Endodermal cell (in vitro differentiated cells): ENCODE measurements at places on chromosomes 4 and X.

GRCh38 chr4:113678641-113679040 lies 82.9 kb downstream of the CAMK2D start:
- DNase-seq: no peak

- peak; percentile 81 for DNase-seq
Observed at GRCh38 chr4:3452376-3452775, 10.6 kb downstream of the HGFAC start.

DNA sequence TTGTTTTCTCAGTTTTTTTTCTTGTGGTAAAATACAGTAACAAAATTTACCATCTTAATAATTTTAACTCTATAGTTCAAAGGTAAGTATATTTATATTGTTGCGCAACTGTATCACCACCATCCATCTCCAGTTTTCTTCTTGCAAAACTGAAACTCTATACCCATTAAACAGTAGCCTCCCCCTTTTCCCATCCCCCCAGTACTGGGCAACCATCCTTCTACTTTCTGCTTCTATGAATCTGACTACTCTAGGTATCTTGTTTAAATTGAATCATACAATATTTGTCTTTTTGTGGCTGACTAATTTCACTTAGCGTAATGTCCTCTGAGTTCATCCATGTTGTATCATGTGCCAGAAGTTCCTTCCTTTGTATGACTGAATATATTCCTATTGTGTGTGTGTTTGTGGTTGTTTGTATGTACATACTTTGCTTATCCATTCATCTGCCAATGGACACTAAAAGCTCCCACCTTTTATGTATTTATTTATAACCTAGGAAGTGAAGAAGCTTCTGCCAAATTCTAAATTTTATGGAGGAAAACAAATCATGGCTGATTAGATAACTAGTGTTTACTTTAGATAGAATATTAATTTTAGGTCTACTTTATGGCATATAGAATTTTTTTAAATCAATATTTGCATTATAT lies 10.0 kb downstream of the ABHD18 start:
- DNase-seq: no peak

- no peak for DNase-seq
Observed at GRCh38 chr4:176927664-176928063, 134.9 kb upstream of the VEGFC start.

DNA sequence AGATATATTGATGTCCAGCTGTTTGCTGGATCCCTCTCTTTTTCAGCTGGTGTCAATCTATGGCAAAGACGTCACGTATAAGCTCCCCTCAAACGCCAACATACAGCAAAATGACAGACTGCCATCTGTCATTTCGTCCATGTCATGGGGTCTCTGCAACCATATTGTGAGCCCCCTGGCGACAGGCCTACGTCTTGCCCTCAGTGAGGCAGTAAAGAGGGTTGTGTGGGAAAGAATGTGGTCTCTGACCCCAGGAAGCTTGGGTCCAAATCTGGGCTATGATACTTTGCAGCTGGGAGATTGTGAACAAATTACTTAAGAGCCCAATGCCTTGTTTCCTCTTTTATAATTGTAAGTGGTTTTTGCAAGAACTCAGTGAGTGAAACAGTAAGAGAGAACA lies 7.4 kb downstream of the SUPT20HL2 start:
- DNase-seq: peak; percentile 81

GRCh38 chrX:153903991-153904957 lies at the start of gene AVPR2:
AVPR2 (plus strand) TSS chrX:153904673; CDS start chrX:153905146, 473 bp downstream.
- DNase-seq: peak; percentile 51

GRCh38 chrX:117834076-117834475 lies 282.5 kb downstream of the KLHL13 start:
- no peak for DNase-seq

- peak; percentile 86 for DNase-seq
Observed at GRCh38 chrX:152821145-152821765, 9.3 kb downstream of the CETN2 start.

DNA sequence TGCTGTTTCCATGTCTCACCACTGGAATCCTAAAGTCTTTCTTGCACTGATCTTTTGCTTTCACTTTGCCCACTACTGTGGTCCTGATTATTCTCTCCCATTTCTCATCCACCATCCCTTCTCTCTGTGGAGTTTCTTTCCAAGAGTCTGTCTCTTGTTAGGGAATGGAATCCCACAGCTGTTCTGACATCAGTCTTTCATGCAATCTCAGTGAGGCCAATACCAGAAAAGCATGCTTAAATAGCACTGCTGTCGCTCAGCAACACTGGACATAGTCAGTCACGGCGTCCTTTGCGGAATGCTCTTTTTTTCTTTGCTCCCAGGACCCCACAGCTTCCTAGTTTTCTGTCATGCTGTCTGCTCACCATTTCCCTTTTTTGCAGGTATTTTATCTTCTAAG lies 20.1 kb downstream of the SLITRK4 start:
- DNase-seq: no peak

- no peak for DNase-seq
Observed at GRCh38 chr4:152101556-152102435, 341.0 kb upstream of the GATB start.

DNA sequence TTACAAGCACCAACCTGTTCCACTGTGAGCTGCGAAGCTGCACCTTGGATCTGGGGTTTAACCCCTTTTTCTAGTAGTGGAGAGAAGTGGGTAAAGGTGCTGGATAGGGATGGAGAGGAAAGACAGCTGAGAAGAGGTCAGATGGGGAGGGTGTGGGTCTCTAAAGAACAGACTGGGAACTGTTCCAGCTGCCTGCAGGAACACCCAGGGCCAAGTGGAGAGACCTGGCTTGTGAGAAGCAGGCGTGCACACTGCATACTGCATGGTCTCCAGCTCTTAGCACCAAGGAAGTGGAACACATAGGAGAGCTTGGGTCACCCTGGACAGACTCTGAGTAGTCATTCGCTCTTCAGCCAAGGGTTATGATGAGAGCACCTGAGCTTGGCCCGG lies 16.1 kb downstream of the BCOR start:
- DNase-seq: peak; percentile 50

- DNase-seq: no peak
Observed at GRCh38 chrX:132023896-132024386, 839 bp downstream of the STK26 start.

DNA sequence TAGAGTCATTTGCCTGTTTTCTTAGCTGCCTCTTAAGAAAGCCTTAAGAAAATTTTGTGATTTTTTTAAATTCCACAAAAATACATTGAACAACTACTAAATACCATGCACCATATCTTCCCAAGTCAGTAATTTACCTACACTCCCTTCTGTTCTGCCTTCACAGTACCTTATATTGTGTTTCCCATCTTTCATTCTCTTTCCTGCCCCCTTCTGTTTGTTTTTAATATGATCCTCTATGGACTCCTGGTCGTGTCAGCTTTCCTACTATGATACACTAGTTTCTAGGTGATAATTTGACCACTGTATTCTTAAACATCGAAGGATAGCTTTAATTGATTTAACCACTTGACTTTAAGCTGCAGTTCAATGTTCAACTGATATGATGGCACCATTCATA lies 297.7 kb upstream of the HAND2 start:
- no peak for DNase-seq

DNA sequence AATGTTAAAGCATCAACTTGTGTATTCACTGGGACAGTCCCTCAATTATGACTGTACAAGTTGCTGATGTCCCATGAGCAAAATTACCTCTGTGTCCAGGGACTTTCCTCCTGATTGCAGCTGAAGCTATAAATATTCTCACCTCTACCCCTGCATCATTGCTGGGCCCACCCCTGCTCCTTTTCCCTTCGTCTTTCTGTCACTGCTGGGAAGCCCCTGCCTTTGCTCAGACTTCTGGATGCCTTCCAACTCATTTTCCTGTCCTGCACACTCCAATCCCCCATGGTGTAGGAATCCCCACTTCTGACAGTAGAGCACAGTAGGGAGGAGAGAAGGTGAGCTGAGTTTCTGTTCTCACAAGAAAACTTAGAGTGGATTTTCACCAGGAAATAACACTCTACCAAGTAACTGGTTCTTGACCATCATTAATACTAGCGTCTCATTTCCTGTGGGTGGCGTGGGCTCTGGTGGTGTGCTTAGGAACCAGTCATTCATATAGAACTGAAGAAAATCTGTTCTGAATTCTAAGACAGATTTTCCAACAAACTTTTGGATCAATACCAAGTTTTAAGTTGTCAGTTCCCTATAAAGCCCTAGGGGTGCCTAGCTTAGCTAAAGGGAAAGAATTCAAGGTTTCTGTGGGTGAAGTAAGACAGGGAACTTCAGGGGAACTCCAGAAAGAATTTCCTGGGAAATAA lies 136.2 kb upstream of the MED14 start:
- no peak for DNase-seq

DNA sequence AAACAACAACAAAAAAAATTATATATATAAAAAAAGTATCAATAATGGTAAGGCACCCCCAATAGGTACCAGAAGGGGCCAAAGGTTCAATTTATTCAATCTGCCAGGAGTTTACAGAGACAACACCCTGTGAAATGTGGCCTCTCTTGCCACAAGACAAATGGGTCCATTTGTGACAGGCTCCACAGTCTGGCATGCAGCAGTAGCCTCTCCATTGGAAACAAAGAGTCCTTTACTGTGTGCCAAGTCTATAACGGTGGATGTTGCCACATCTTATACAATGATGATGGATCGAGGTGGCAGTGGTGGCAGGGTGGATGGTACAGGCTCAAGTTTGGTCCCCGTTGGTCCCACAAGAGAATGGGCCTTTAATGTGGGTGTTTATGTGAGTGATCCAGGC lies 70.1 kb upstream of the SH3RF1 start:
- no peak for DNase-seq

DNA sequence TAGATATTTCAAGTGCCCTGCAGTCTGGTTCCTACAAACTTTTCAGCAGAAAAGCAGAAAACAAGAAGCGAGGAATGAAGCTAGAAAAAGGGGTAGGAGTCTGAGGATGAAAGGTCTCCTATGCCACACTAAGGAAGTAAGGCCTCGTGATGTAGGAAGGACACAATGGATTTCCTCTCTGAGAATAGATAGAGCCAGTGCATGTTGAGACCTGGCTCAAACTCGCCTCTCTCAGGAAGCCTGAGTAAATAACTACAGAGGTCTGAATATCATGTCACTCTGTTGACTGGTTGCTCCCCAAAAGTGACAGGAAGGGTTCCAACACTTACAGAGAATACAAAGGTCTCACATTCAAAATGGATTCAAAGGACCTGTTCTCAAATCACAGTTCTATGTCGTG lies 93.3 kb downstream of the GRIA3 start:
- DNase-seq: no peak

DNA sequence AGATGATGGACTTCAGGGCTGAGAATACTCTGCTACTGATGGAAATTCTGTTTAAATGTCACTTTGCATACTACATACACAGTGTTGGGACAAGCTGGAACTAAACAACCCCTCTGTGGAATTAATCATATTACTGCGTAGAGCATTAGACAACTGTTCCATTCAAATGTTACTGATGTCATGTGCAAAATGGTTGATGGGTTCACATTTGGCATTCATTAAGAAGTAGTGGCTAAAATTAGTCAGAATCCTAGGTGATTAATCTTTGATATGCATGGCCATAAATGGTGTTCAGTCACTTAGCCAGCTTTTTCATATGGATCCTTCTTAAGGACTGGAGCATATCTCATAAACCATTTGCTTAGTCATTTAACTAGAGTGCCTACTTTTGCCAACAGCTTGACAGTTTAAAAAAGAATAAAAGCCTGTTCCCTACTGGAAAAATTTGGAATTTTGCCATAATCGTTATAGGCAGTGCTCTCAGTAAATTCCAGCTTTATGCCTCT lies 105.2 kb downstream of the RNF150 start:
- no peak for DNase-seq

GRCh38 chrX:14476205-14476604 lies 53.1 kb upstream of the GLRA2 start:
- DNase-seq: no peak

GRCh38 chr4:154958621-154959358 lies 177.7 kb downstream of the RBM46 start:
- no peak for DNase-seq

GRCh38 chr4:71232056-71232430 lies 106.8 kb upstream of the SLC4A4 start:
- no peak for DNase-seq

DNA sequence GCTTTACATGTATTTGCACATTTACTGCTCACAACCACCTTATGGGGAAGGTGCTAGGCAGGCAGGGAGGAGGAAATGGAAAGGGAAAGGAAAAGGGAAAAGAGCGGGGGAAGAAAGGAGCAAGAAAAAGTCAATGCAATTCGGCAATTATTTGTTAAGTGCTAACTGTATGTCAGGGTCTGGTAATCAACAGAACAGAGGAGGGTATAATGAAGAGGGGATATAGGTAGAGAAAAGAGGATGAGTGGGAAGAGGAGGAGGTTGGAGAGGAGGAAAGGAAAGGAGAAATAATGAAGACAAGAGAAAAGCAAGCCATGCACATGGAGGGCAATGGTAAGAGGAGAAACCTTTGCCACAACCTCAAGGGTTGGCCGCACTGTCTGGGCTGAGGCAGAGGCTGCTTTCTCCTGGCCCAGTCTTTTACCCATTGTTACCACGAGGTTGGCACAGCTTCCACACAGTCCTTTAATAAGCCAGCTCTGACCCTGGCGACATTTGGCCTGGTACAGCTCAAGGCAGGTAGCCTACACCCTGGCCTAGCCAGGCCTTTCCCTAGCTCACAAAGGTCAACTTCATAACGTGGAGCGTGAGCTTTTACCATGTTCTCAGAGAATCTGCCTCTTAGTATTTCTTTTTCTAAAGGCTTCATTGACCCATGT lies 836 bp downstream of the BTK start:
- DNase-seq: no peak

DNA sequence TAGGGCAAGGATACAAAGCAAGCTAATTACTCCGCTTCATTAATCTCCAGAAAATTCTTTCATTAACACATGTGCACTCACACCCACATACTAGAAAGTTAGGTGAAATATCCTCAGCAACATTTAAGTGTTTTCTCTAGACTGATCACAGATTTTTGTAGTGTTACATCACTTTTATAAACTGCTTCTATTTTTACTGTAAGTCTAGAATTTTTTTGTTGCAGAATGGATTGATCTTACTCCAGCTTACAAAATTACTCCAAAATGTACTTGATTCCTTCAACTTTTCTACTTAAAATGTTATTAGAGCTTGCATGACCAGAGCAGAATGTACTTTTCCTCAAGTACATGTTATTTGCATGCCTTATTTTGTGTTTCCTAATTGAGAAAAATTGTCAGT lies 2325.2 kb downstream of the PCDH7 start:
- DNase-seq: no peak

GRCh38 chr4:35038079-35038805 lies 1206.1 kb downstream of the ARAP2 start:
- DNase-seq: no peak

DNA sequence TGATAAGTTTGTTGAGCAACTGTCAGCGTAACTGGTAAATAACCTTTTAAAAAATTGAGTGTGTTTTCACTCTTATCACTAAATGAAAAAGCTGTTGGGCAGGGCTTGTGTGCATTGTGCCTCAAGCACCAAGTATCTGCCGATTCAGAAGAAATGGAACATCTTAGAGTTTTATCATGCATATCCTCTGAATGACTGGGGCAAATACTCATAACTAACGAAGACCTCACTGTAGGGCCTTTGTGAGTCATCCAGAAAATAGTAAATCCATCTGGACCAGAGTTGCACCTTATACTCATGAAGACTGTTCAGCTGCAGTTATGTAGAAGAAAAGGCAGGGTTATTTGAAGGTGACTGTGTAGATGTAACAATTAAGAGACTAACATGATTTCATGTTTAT lies 222.1 kb downstream of the CAMK2D start:
- no peak for DNase-seq
